NCI-H460 (cell line): ENCODE measurements at places on chromosomes 11 and 22. TPM values are rescaled to one million over a fixed set of nuclear protein-coding genes. Genes with fewer than 3 reads are reported as not detected.

KCTD14 gene
- total RNA-seq, result 0.66 and 0.82 TPM in 2 replicates

TXNRD2 gene
- total RNA-seq, result 36.4 and 38.2 TPM in 2 replicates

DNA sequence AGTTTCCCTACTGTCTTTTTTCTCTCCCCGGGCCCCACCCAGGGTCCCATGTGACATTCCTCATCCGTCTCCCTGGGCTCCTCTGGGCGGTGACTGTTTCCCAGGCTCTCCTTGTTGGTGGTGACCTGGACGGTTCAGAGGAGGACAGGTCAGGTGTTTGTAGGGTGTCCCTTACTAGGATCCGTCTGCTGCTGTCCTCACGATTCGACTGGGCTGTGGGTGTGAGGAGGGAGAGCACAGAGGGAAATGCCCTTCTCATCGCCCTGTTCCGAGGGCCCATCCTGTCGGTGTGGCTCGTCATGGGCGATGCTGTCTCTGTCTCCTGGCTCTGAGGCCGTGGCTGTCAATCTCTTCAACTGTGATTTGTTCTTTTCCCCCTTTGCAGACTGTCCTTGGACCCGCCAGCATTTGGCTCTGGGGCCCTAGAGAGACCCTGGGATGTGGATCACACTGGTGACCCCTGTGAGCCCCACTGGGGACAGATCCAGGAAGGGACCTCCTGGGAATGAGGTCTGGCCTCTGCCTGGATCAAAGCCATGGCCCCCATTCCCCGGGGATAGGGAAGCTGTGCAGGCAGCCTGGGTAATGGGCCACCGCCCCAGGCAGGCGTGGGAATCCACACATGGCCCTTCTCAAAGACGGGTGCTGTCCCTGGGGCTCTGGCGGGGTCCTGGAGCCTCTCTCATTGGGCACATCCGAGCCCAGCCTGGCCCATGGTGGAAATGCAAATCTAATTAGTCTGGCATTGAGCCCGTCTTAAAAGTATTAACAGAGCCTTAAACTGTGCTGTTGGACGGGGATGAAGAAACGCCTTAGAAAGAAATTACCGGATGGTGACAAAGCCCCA lies 46.8 kb upstream of the KCNQ1OT1 start:
- no peak for DNase-seq

RIC3 gene
- total RNA-seq, result 1.4 and 1.9 TPM in 2 replicates

DNA sequence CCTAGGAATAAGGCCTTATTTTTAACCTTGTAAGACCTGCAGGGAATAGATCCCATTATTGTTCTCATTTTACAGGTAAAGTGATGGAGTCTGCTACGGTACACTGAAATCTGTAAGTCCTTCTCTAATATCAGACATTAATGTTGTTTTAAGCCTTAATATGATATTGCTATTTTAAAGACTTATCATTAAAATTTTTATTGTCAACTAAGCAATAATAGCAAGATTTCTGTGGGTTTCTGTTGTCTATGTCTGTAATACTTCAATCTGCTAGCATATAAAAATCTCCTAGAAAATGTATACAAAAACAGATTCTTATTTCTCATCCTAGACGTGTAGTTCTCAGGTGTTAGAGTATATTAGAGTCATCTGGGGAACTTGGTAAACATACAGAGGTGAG lies 317.5 kb upstream of the TENM4 start:
- DNase-seq, result no peak

GRCh38 chr11:280706-281485 lies 2.7 kb downstream of the NLRP6 start:
- no peak for DNase-seq
